ENCODE measurements at places on chromosomes 3 and 15.

- DNase-seq: peak; percentile 72
Observed at GRCh38 chr15:88450125-88450798, 16.9 kb downstream of the MRPL46 start.

GRCh38 chr15:48085591-48085930 is 35.2 kb upstream of the SLC24A5 start:
- DNase-seq: no peak

DNA sequence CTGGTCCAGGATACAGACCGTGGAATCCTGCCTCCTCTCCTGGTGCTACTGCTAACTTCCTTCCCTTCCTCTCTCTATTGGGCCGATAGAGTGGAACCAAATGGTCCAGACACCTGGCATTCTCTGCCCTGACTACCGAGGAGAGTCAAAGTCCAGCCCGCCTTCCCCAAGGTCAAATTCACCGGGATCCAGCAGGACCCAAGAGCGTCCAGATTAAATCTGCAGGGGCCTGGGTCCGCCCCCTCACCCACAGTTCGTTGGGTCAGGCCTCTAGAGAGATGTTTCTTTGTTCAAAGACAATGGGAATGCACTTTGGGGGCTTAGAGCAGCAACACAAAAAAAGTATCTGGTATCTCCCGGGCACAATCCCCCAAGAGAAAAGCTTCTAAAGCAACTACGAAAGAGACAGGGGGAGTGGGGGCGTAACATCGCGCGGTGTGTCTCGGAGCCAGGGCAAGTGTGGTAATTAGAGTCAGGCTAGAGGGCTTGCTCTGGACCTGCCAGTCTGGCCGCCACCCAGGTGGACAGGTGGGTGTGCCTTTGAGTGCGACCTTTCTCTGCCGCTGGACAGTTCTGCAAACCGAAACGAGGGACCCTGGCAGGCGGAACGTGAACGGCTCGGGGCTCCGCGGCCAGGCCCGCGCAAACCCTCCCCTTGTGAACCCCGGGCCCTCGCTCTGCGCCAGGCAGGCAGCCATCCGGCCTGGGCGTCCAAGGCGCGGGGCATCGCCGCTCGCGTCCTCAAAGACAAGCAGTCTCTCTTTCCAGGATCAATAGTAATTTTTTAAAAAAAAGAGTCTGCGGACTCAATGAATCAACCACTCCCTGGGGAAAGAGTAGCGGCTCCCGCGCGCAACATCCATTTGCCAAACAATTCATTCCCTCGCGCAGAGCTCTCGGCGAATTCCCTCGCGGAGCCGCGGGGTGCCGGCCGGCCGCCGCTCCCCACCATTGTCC is 806 bp downstream of the KLHL25 start:
- DNase-seq: peak; percentile 33

DNA sequence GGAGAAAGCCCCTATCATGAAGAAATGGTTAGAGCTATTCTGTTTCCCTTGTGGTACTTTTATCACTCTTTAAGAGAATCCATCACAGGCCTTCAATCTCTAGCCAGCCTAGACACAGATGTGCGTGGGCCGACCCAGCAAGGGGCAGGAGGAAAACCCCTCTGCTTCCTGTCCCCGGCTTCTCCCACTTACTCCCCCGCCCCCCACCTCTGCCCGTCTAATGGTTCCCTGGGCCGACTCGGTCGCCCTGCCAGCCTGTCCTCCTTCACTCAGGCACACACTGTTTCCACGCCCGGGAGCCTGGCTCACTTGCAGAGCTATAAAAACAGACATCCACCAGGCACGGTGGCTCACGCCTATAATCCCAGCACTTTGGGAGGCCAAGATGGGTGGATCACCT is 58.3 kb upstream of the TFRC start:
- no peak for DNase-seq

- peak; percentile 35 for DNase-seq
Observed at GRCh38 chr3:44359146-44359751, 20.7 kb downstream of the TCAIM start.

- DNase-seq: peak; percentile 45
Observed at GRCh38 chr3:123244128-123244527, 42.4 kb downstream of the SEC22A start.

- DNase-seq: no peak
Observed at GRCh38 chr3:141444586-141445285, 42.1 kb upstream of the RASA2 start.

DNA sequence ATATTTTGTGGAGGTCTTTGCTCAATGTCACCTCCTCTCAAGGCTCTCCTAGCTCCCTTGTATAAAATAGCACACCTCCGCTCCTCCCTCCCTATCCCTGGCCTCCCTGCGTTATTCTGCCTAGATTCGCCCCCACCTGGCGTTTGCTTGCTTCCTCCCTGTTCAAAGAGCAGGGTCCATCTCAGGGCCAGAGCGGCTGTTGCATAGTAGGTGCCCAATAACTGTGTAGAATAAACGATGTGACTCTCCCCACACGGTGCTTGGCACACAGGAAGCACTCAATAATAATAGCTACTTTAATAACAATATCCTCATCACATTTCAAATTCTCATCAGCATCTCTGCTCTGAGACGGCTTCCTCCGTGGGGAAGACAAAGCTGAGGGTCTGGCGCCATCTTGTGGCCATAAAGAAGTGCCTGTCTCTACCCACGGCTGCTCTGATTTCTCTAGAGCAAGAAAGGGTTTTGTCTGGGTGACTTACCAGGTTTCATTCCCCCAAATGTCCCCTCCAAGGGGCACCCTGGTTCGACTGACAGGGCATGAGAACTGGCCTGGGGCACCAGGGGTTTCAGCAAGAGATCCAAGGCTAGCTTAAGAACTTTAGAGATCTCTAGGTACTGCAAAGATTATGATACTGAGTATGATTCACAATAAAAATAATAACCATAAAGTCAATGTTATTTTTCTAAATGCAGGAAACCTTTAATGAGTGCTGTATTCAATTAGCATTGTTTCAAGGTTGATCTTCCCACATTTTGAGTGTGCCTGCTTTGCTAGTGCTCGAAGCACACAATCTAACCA is 16.1 kb downstream of the CD276 start:
- DNase-seq: peak; percentile 79
